ENCODE measurements at places on chromosomes 16 and 17.

DNA sequence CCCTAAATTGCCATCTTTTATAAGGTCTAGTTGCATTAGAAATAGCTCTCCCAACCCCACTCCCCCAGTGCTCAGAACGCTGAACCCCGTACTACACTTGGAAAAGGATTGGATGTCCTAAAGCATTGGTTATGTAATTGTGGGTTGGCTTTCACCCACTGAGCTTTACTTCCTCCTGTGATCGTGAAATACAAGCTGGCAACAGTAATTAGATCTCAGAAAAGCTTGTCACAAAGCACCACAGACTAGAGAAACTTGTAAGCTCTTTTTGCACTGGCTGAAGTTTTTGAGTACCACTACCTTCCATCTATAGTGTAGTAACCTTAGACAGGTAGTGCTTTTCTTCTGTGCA is 54.4 kb downstream of the SIAH1 start:
- DNase-seq, result no peak

DNA sequence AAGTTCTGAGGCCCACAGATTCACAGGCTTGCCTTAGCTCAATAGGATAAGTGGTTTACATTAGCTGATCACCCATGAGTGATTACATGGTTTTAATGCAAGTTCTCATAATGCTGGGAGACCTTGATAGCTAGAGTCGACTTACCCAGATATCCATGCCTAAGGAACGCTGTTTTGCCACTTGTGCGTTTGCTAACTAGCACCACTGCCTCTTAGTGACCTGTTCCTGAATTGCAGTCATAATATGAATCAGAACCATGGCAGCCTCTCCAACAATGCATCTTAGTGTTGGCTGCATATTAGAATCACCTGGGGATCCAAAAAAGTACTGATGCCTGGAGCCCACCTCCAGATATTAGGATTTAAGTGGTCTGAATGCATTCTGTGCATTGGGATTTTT is 251.1 kb upstream of the CDH5 start:
- no peak for DNase-seq

DNA sequence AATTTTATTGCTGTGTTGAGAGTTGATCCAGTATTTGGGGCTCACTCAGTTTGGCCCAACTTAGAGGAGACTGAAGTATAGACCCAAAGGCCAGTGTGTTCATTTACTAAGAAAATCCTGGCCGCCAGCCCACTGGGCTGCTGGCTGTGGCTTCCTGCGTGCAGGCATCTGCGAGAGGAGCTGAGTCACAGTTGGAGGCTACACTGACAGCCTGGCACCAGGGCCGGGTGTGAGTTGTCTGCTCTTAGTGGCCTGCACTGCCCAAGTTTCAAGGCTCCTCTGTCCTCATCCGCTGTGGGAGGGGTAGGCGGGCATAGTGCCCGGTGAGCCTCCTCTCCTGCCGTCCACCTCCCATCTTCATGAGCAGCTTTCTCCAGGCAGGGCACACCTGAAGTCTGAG is 54.2 kb downstream of the PLD6 start:
- no peak for DNase-seq

- DNase-seq, result no peak
These were observed 7.5 kb upstream of the HEATR3 start for GRCh38 chr16:50058091-50058771.
